ENCODE measurements at places on chromosomes 13 and 19.
A peak's percentile ranks its signal among the peaks of the same experiment; 100 is the strongest.

GRCh38 chr19:13013649-13014048, 18.4 kb downstream of the NFIX start:
- DNase-seq = no peak

- no peak for DNase-seq
Measured at GRCh38 chr13:74134777-74135325, 647 bp upstream of the KLF12 start.

DNA sequence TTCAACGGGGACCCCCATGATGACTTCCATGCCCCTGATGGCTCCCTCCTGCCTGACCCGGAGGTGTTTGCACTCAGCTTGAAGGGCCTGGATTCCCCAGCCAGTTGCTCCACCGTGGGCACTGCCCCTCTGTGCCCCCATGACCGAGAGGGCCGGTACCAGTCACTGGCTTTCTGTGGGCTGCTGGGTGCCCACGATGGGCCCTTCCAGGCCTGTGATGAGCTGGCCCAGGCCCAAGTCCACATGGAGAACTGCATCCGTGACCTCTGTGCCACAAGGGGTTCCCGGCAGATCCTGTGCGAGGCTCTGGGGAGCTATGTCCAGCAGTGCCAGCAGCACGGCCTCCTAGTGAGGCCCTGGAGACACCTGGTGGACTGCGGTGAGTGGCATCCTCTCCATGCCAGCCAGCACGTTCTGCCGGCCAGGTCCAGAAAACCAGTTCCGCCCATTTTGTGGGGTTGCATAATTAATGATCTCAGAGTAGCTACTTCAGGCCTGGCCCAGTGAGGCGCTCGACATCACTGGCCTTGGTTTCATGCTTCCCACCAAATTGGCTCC, 34.9 kb upstream of the FXYD3 start:
- DNase-seq = no peak

- peak; percentile 4 for DNase-seq
Measured at GRCh38 chr13:52128714-52129700, at the start of gene NEK5. TSS of gene NEK5 (minus strand) at chr13:52129073. CDS start at chr13:52127482, 1,591 bp downstream.

DNA sequence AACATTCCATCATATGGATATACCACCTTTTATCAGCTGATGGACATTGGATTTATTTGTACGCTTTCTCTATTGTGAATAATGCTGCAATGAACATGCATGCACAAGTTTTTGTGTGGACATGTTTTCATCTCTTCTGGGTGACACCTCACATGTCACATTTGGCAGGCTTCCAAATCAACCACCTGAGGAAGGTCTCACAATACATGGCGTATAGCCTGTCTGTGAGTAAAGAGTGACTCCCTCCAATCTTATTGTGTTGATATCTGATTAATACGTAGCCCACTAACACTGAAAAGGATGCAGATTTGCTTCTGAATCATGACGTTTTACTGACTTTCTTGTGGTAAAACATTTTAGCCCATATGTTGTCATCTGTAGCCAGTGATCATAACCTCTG, 61.1 kb downstream of the SLC15A1 start:
- no peak for DNase-seq

All from astrocyte of the cerebellum (primary cell).